ENCODE measurements at places on chromosomes 11 and 22.

GRCh38 chr11:36722421-36722820 lies 124.4 kb upstream of the RAG2 start:
- no peak for DNase-seq

DNA sequence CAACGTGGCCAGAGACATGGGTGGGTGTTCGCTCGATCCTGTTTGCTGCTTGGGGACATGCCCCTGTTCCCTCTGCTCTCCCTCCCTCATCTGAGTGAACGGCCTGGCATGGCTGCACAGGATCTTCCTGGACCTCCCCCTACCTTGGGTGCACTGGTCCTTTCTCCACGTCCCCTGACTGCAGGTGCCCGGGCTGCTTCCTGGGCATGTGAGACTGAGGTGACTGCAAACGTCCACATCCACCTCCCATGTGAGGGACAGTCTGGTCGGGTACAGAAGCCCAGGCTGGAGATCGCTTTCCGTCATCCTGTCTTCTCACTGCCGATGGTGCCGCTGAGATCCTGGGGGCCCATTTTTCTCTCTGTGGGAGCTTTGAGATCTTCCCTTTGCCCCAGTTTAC lies 11.8 kb downstream of the SULT4A1 start:
- no peak for DNase-seq

DNA sequence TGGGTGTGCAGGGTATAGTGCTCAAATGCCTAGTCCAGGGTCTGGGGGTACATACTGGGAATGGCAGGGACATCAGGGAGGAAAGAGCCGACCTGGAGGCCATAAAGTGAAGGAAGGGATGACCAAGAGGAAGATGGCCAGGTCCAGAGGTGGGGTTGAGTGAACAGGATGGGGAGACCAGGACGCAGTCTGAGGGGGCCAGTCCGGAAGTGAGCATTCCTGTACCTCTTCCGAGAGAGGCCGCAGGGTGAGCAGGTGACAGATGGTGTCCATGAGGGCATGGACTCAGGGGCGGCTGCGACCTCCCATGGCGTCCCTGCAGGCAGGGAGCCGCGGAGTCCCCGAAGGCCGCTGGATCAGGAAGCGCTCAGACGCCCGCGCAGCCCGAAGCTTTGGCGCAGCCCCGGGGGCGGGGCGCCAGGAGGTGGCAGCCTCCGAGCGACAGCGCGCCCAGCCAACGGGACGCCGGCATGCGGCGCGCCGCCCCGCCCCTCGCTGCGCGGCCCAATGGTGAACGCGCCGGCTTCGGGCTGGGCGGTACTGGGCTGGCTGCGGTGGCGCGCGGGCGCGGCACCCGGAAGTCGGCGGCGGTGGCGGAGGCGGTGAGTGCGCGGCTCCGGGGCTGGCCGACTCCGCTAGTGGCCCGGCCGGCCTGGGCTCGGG lies at the start of gene TANGO2:
TANGO2 (plus strand) TSS at position 578 of the 663 bp plus-strand sequence. CDS start 15,689 bp downstream, outside the sequence.
- DNase-seq: peak; percentile 93

GRCh38 chr22:25167082-25167481 lies 32.6 kb upstream of the CRYBB3 start:
- DNase-seq: no peak

DNA sequence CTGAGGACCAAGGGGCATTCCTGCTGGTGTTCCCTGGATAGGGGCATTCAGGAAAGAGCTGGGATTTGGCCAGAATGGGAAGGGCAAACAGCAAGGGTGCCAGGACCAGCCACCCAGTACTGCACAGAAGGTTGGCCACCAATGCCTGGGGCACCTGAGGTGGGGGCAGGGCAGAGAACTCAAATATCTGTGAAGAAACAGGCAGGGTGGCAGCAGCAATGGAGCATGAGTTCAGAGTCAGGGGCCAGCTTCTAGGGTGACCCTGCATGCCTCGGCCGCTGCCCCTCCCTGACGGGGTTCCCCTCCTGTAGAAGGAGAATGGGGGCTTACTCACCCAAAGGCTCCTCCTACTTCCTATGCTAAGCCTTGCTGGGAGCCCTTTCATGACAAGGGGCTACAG lies 79.3 kb upstream of the SHANK2 start:
- no peak for DNase-seq

- DNase-seq: no peak
These were observed 605.7 kb downstream of the INSC start for GRCh38 chr11:15720460-15720859.

DNA sequence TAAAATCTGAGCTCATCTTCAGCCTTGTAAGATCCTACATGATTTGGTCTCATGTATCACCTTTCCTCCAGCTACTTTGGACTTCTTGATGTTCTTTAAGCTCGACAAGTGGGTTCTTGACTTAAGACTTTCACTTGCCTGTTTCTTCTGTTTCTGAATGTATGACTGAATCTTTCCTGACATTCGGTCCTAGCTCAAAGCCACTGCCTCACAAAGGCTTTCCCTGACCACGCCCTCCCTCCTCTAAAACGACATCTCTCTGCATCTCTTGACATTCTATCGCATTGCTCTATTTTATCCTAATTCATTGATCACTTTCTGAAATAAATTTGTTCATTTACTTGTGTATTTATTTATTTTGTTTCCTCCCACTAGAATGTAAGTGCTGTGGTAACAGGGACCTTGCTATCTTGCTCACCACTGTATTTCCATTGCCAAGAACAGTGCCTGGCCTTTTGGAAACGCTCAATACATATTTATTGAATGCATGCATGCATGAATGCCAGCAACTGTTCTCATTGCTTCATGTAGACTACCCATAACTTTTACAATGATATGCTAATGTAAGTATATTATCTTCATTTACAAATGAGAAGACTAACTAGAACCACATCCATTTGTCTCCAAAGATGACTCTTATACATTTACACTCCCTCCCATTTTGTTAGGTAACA lies 43.0 kb downstream of the LMO2 start:
- no peak for DNase-seq

- DNase-seq: no peak
These were observed 4.1 kb downstream of the MAPK8IP1 start for GRCh38 chr11:45889555-45889954.

DNA sequence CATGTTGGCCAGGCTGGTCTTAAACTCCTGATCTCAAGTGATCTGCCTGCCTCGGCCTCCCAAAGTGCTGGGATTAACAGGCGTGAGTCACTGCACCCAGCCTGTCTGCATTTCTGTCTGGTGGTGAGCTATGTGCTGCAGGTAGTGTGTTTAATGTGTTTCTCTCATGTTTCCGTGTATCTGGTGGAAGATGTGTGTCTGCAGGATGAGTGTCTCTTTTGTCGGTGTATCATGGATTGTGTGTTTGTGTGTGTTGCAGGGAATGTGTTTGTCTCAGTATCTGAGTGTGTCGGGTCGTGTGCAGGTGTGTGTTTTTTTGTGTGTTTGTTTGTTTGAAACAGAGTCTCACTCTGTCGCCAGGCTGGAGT lies 16.1 kb downstream of the SCARF2 start:
- DNase-seq: no peak

DNA sequence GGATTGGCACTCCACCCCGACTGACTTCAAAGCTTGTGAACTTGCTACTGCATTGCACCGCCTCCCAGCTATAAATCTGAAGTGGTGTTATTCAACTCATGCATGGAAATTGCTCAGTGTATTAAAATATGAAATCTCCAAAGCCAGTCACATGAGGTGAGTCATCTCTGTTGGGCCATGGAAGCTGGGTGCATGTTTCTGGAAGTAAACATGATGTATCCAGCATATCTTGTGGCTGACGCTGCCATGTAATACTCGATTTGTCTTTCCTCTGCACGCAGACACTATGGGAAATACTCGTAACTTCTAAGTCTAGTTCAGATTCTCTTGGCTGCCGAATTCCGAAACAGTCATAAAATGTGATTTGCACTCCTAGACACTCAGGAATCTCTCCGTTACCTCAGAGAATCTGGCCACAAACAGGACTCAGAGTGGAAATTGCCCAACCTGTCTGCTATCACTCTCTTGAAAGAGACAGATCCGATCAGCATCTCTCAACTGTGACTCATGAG lies 154.9 kb upstream of the MPPED2 start:
- no peak for DNase-seq

DNA sequence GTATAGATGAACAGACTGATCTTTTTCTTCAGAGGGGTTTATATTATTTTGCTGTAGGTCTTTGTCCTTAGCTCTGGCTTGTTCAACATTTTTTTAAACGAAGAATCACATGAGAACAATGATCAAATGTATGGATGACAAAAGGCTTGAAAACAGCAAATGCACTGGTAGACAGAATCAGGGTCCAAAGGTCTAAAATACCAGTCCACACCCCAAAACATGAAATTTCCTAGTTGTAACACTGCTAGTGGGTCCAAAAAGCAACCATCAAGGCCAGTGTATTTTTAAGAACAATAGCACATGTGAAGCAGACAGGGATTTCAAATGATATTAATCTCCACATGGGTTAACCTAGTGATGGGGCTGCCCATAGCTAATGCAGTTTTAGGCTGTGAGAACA lies 162.0 kb downstream of the SWAP70 start:
- DNase-seq: no peak

DNA sequence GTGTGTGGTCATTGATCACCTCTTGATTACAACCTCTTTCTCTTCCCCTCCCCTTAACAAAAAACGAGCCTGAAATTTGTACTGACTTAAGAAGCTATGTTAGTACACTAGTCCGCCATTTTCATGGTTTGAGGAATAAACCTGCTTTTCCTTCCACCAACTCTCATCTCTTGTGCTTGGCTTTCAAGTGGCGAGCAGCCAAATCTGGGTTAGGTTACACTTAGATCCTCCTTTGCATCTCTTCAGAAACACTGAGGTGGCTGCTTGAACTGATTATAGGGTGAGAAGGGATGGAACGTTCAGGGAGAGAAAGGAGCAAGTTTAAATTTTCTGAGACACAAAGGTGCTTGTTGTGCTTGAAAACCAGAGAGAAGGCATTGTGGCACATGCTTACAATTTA lies 2171.4 kb downstream of the LRRC4C start:
- DNase-seq: no peak

GRCh38 chr11:94595076-94595475 lies 27.9 kb downstream of the PIWIL4 start:
- no peak for DNase-seq

GRCh38 chr11:115617767-115618166 lies 113.6 kb upstream of the CADM1 start:
- no peak for DNase-seq

- no peak for DNase-seq
These were observed 146.2 kb downstream of the RBFOX2 start for GRCh38 chr22:35882211-35883030.

DNA sequence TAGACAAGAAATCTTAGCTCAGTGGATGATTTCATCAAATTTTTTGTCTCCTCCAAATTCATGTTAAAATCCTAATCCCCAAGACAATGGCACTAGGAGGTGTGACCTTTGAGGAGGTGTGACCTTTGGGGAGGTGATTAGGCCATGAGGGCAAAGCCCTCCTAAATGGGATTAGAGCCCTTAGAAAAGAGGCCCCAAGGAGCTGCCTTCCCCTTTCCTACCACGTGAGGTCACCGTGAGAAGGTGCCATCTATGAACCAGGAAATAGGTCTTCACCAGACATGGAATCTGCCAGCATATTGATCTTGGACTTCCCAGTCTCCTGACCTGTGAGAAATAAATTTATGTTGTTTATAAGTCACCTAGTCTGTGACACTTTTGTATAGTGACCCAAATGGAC lies 138.7 kb downstream of the TRIM29 start:
- DNase-seq: no peak

- no peak for DNase-seq
These were observed 165.0 kb downstream of the RCN1 start for GRCh38 chr11:32255841-32256240.

DNA sequence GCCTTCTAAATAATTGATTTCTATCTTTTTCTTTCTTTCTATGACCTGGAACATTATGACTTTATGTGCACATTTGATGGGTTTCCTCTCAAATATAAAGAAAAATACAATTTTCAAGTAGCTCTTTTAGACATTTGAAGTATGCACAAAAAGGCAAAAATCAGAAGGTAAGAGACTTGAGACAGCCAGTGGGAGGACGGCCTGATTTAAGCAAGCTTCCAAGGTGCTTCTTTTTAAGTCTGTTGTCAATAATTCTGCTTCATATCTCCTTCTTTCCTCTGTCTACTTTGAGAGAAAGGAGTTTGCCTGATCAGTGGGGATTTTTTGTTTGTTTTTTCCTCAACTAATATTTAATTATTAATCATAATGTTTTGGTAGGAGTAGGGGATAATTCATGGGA lies 188.2 kb upstream of the ARHGAP20 start:
- DNase-seq: no peak

- DNase-seq: no peak
These were observed 25.2 kb downstream of the NRXN2 start for GRCh38 chr11:64697663-64698375.

GRCh38 chr11:106466521-106467080 lies 389.1 kb downstream of the AASDHPPT start:
- no peak for DNase-seq

DNA sequence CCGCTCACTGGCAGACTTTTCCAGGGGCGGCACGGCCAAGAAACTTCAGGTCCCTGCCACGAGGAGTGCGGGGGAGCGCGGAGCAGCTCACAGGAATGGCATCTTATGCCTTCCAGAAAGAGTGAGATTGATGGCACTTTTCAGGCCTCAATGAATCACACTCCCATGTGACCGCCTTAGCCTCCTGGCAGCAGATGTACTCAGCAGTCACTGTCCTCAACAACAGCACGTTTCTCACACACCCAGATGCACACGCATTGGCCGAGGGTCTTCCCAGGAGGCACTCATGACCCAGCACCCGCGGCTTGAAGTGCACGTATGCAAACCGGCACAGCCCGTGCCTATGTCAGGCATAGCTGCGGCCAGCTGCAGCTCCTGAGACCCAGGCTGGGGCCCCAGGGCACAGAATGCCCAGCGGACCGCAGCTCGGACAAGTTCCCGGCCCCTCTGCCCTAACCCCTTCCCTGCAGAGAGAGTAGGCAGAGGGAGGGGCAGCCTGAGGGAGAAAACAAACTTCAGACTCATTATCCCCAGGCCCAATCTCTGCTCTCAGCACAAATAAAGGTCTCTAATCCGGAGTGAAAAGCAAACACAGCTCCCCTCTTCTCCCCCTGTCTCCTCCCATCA lies 48.3 kb downstream of the RPUSD4 start:
- no peak for DNase-seq

- DNase-seq: no peak
These were observed 3.9 kb upstream of the OPCML start for GRCh38 chr11:133536198-133536597.

GRCh38 chr11:66915046-66915832 lies 42.9 kb downstream of the PC start:
- DNase-seq: no peak
